HFFc6 (cell line): ENCODE measurements at places on chromosomes 3 and 15.

- no peak for DNase-seq
These were observed 96.6 kb downstream of the CEMIP start for GRCh38 chr15:80875568-80876347.

DNA sequence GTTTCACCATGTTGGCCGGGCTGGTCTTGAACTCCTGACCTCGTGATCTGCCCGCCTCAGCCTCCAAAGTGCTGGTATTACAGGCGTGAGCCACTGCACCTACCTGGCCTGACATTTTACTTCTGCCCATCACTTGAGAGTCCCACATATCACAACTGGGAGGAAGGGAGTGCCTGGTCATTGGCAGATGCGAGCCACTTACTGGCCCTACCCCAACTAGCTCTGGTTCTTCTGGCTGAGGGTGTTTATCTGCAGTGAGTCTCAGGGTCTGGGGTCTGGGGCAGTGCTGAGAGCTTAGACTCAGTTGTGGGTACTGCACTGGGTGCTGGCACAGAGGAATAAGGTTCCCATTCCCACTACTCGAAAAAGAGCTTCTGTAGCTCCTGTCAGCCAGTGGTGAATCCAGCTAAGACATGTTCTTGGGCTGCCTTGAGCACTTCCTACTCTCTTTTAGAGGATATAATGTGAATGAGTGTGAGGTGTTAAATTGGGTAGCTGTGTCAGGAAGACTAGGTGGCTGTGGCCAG is 30.2 kb downstream of the DAG1 start:
- no peak for DNase-seq

DNA sequence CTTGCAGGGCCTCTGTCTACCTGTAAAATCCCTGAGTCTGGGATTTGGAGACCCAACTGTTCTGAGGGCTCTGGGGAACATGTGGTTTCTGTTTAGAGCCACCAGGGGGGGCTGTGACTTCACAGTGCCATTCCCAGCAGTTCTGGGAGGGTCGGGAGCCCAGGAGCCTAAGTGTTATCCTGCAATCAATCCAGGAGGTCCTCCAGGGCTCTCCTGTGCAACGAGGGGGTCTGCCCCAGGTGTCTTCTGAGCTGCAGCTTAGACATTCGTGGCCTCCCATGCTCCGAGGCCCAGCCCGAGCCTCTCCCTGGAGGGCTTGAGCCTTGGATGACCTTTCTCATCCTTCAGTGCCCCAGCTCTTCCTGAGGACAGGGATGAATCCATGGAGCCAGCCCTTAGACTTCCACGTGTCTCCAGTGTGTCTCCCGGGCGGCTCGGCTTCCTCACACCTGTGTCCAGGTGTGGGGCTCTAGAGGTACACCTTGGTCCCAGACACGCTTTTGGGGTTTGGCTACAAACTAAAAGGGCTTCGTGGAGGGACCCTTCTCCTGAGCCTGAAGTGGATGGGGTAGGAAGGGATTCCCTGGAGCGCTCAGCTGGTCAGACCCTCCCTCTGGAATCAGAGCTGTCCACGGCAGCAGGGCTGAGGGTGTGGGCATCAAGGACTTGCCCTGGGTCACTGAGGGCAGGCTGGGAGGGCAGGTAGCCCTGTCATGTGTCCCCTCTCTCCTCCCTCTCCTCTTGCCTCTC is 20.3 kb upstream of the ABTB1 start:
- DNase-seq = no peak

- DNase-seq = no peak
These were observed 202.7 kb upstream of the ADAMTS9 start for GRCh38 chr3:64890466-64890865.

- DNase-seq = peak; percentile 49
These were observed 51.7 kb downstream of the CLDN11 start for GRCh38 chr3:170470063-170471016.
